ENCODE measurements at places on chromosomes 3 and 15.

GRCh38 chr3:33071181-33071580 is 25.8 kb downstream of the GLB1 start:
- DNase-seq, result no peak

DNA sequence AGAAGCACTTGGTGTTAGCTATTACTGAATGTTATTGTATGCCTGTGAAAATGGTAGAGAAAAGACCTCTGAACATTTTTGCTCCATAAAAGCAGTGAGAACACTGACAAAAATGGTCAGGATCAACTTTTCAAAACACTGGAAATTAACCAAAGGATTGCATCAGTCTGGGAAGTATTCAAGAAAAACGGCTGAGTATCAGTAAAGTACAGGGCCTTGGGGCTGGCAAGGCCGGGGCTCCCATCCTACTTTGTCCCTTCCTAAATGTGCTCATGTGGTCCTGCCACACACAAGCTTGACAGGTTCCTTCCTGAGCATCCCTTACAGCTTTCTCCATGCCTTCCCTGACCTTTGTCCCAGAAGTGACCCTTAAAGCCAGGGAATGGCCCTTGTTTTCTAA is 84.0 kb downstream of the CFAP20DC start:
- DNase-seq, result no peak

DNA sequence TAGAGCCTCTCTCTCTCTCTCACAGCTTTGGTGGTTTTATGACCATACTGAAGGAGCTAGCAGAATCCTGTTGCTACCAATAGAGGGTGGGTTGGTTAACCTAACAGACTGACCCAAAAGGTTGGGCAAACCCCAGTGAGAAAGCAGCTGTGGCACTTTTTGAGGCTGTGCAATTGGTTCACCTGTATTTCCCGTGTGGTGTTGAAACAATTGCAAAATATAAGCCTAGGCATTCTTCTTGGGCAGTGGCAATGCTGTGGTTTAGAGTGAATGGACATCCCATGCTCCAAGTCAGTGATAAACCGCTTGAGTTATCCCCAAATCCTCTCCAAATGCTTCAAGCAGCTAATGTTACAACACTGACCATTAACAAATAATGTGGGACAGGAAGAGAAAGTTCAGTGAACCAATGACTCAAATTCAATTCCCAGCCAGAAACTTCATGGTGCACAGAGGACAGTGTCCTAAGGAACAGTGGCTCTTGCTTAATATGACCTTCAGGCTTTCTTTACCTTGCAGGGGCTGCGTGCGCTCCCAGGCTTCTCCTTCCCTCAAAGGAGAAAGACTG is 261.9 kb upstream of the ICE2 start:
- no peak for DNase-seq

- peak; percentile 14 for DNase-seq
Observed at GRCh38 chr3:161274691-161275298, 53.7 kb downstream of the NMD3 start.

DNA sequence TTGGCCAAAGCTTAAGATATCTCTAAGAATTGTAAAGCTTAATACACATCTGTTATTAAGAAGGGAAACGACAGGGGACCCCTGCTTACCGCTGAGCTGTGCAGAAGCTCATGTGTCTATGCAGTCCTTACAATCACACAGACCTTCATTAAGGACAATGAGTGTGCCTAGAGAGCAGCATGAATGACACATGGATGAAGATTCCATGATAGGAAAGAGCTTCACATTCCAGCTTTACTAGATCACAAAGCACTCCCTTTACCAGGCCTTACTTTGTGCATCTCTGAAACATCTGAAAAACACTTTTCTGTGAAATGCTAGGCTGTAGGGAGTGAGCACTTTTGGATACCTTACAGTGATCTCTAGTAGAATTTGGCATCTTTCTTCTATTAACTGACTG is 32.0 kb downstream of the RNF168 start:
- DNase-seq, result no peak

GRCh38 chr15:40498418-40498817 is 27.6 kb downstream of the CHST14 start:
- no peak for DNase-seq

- no peak for DNase-seq
Observed at GRCh38 chr15:81161851-81162250, 27.8 kb downstream of the CFAP161 start.

- DNase-seq, result no peak
Observed at GRCh38 chr3:70090322-70090913, 90.9 kb downstream of the SAMMSON start.

DNA sequence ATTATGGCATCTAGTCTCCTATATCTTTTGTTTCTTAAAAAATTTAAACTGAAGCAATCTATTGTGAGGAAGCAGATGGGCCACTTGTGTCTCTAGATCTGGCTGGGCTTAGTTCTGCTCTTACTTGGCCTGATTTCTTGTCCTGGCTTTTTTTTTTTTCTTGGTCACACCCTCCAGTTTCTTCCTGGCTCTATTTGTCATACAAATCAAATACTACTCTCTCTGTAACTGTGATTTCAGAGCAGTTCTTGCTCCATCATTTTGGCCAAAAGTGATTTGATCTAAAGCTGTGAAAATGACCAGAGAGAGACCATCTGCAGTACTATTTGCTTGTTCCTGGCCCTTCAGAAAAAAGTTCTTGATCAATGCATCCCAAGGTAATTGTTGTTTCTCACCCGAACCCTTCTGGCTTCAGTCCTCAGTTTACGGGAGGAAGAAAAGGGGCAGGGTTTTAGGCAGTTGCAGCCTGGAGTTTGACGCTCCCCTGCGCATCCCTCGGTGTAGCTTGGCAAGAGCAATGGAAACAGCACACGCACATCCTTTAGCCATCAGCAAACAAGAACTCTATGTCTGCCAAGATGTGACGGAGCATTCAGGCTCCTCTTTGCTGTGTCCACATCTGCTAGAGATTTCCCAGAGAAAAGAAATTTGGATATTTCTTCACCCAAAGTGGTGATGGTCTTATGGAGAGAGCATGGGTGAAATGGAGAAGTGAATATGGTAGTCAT is 31.6 kb downstream of the CHST2 start:
- DNase-seq, result no peak

DNA sequence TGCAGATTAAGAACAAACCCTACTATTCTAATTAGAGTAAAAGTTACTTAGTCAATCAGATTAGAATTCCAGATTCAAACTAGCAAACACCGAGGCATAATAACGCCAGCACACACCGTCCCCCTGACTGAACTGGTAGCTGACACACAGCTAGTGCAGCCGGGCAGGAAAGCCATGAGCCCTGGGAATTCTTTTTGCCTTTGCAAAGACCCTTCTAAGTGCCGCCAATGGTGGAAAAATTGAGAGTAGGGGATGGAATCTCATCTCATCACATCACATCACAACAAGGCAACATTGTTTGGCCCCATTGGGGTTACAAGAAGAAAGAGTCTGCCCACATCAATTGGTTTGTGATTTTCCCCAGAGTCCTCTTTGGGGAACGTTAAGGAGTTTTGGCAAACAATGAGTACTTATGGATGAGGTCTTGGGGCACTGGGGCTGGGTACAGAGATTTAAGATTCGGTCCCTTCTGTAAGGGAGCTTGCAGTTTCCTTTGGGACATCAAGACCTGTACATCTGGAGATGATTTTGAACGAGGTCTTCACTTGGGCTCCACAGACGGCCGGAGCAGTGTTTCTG is 120.4 kb upstream of the MEF2A start:
- no peak for DNase-seq

DNA sequence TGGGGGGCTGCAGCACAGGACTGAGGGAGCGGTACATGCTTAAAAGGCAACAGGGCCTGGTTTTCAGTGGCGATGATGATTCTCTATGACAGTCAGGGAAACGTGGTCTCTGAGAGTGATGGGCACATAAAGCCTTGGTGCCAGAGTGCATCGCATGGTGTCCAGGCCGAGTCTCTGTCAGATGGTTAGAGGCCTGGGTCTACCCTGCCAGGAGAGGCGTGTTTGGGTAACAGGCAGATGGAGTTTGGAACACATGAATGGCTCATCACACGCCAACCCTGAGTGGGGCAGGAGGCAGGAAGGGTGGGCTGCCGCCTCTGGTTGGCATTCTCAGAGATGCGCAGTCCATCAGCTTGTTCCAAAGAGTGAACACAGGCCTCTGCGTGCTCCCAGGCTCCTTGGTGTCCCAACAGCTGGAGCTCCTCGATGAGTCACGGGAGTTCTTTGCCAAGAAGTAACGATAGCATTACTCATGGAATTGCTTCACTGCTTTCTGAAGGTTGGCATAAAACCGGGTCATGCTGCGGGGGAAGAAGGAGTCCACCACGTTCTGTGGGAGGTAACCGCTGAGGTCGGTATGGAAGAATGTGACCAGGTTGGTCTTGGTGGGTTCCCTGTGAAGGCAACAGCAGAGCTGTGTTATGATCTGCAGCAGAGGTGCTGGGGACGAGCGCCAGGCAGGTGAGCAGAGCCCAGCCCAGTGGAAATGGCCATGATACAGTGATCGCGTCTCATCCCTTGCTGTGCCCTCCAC is 11.0 kb downstream of the STARD5 start:
- no peak for DNase-seq

DNA sequence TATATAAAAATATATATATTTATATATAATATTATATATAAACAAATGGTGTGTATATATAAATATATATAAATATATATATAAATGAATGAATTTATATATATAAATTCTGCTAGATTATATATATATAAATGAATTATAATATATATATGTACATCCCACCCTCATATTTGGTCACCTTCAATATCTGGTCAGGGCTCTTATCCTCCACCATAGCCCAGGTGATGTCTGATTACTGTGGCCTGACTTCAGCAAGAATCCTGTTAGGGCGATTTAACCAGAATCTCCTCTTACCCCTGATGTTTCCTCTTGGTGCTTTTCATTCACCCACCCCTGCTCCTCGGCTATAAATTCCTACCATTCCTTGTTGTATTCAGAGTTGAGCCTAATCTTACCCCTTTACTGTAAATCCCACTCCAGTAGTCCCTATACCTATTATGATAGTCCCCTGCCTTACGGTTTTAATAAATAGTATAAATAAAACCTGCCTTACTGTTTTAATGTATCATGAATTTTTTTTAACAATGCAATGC is 439.6 kb downstream of the PLOD2 start:
- no peak for DNase-seq

DNA sequence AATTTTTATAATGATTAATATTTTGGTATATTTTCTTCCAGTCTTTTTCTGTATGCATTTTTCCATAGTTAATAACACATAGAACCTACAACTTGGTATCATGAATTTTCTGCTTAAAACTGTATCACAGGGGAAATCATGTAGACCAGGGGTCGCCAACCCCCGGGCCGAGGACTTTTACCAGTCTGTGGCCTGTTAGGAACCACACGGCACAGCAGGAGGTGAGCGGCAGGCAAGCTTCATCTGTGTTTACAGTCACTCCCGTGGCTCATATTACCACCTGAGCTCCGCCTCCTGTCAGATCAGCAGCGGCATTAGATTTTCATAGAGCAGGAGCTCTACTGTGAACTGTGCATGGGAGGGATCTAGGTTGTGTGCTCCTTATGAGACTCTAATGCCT is 54.7 kb downstream of the RPL22L1 start:
- DNase-seq, result no peak

- no peak for DNase-seq
Observed at GRCh38 chr3:66985336-66985920, 12.7 kb upstream of the KBTBD8 start.

- no peak for DNase-seq
Observed at GRCh38 chr3:50655009-50655830, 19.5 kb upstream of the DOCK3 start.

GRCh38 chr3:106715286-106715685 is 662.0 kb upstream of the CCDC54 start:
- DNase-seq, result no peak

GRCh38 chr3:102233881-102234280 is 200.9 kb upstream of the ZPLD1 start:
- no peak for DNase-seq

DNA sequence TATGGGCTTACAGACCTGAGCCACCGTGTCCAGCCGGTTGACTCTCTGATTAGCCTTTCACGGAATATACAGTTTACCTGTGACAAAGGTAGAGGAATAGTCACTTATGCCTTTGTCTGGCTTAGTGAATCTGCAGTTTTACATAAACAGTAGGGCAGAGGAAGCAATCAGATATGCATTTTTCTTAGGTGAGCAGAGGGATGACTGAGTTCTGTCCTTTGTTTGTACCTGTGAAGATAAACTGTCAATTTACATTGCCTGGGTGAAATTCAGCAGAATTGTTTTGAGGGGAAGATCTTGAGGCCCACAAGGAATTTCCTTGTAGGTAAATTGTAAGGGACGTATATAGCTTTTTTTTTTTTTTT is 10.8 kb downstream of the EDEM1 start:
- DNase-seq, result no peak

DNA sequence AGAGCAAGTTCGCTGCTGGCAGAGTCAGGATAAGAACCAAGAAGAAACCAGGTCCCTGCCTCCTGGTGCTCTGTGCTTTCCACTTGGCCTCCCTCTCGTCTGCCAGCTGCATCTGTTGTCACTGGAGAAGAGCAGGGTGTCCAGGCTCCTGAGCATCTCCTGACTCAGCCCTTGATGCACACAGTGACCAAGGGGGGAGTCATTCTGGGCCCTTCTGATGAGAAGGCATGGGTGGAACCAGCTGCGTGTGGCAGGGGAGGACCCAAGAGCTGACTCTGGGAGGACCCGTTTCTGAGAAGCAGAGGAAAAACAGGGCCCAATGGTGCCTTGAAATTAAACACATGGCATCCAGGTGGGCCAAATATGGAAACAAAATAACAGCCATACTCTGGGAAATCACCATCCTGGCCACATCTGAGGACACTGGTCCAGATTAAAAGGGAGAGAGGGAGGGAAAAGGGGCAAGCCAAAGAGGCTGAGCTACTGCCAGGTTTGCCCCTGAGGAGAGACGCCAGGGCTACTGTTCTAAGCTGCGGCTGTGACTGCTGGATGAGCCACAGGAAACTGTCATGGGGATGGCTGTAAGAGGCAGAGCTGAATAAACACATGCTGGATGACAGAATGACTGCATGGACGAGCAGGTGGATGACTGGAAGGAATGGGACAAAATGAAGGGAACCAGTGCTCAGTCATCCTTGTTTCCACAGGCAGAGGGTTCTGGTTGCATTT is 58.1 kb upstream of the CA12 start:
- DNase-seq, result no peak

GRCh38 chr3:67559029-67559605 is 95.3 kb downstream of the SUCLG2 start:
- no peak for DNase-seq

GRCh38 chr15:90519688-90520087 is 10.0 kb upstream of the CRTC3 start:
- DNase-seq, result no peak

- DNase-seq, result no peak
Observed at GRCh38 chr3:13582366-13583250, 33.7 kb downstream of the FBLN2 start.

DNA sequence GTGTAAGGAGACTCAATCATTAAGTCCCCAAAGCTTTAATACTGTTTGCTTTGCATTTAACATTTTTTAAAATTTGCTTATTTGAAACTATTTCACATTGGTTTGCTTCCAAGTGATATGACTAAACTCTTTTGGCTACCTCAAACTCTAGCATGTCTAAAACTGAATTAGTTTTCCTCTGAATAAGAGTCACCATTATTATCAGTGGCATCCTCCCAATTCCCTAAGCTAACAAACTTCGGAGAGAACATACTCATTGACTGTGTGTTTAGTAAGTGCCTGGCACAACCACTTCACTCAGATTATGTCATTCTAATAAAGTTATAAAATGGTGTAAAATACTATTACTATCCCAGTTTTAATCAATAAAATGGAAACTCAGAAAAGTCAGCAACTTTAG is 21.9 kb downstream of the ATOSA start:
- no peak for DNase-seq

All from stimulated activated CD8-positive, alpha-beta memory T cell treated with anti-CD3 and anti-CD28 coated beads, Interleukin-15, amount 100 ng/mL, for 48 hours (primary cell).